Astrocyte of the spinal cord (primary cell): ENCODE measurements at places on chromosomes 13 and 19.

DNA sequence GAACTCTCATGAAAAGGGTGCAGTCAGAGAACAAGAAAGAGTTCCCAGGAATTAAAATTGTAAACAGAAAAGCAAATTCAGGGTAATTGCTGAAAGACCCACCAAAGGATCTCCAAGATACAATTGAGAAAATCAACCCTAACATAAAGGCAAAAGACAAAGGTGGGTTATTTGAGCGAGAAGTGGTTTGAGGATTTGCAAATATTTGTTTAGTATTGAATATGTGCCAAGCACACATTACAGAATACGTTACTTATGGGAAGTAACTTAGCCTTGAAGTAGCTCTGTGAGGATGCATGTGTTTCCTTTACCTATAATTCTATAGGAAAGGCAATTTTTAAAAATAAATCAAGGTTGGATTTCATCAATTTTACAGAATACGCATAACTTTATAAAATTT, 10.0 kb upstream of the CEACAM21 start:
- no peak for DNase-seq

- peak; percentile 52 for DNase-seq
These were observed 175.3 kb downstream of the ZIC5 start for GRCh38 chr13:99796175-99796819.

DNA sequence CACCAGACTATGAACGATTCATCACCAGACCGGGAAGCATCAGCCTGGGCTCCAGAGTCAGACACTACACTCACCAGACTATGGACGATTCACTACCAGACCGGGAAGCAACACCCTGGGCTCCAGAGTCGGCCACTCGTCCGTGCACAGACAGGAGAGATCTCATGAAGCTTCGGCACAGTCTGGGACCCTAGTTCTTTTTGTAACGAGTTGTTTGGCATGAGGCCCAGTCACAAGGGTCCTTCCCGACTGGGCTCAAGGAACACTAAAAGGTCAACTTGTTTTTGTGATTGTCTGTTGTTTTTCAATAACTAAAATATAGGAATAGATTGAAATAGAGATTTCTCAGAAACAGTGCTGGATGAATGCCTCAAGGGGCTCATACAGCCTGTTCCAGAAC, 1141.6 kb upstream of the MIR17HG start:
- DNase-seq: no peak

DNA sequence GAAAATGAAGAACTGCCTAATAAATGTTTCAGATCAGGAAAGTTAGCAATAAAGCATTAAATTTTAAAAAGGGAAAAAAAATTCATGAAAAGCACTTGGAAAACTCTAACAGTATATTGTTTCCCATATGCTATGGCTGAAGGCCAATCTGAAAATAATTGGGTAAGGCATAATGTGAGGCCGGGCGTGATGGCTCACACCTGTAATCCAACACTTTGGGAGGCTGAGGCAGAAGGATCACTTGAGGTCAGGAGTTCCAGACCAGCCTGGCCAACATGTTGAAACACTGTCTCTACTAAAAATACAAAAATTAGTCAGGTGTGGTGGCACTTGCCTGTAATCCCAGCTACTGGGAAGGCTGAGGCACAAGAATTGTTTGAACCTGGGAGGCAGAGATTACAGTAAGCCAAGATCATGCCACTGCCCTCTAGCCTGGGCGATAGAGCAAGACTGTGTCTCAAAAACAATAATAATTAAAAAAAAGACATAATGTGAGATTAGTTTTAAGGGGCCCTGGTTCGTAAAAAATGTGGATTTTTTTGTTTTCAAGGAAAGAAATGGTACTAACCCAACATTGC, 15.2 kb downstream of the INTS6 start:
- DNase-seq: no peak

DNA sequence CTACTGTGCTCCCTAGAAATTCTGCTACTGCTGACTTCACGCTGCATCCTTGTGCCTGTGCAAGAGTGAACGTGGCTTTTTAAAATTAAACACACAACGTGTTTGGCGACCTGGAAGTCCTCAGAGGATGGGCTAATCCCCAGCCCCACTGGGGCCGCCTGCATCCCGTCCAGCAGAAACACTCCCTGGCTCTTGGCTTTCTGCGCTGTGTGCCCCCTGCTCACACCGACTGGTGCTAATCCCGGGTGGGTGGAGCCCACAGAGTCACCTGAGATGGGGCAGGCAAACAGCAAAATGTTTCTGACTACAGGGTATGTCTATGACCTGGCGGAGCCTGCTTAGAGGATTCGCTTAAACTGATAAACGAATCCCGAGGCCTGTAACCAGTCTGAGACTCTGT, 15.1 kb downstream of the CAPS start:
- no peak for DNase-seq

DNA sequence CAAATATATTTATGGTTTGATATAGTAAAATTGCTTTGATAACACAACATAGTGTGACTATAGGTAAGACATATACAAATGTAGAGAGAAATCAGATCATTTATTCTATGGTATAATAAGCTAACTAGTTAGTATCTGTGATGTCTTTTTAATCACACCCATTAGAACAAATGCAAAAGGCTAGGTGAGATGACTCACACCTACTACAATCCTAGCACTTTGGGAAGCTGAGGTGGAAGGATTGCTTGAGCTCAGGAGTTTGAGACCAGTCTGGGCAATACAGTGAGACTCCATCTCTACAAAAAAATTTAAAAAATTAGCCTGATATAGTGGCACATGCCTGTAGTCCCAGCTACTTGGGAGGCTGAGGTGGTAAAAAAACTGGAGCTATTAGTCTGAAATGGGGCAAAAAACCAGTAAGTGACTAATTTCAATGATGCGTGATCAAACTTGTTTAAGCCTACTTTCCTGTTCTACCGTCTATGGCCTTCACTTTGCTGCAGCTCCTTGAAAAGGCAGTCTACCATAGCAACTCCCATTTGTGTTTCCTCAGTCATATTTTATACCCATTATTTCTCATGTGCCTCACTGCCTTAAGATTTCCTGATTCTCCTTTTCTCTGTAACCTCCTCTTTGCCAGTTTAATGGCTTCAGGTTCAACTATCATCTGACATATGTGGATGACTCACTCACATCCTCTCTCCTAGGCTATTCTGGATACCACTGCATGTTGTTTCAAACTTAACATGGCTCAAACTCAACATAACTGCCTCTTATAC, 12.5 kb downstream of the ALG5 start:
- DNase-seq: peak; percentile 42

GRCh38 chr13:34070544-34071303, 252.8 kb downstream of the RFC3 start:
- DNase-seq: no peak

DNA sequence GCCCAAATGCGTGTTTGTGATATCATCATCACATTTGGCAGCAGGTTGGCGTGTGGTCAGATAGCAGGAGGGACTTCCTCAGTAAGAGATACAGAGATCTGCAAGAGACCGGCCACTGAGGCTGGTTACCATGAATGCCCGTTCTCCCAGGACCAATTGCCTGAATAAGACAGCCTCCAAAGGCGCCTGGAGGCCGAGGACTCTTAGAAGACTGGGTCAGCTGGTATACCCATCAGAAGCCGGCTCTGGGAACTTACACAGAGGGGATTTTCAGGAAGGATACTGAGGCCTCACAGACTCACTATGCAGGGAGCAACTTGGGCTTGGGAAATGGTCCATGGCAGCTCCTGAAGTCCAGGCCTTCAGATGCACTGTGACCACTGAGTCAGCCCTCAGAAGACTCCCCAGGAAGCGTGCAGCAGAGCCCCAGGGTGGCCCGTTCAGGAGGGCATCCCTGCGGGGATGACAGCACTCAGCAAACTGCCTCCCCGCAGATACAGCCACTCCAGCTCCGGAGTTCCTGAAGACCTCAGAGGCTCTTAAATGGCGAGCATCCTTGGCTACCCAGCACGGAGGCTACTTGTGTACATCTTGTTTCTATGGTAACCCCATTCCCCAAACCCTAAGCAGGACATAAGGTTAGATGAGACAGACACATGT, 26.4 kb upstream of the VSTM2B start:
- no peak for DNase-seq

- DNase-seq: no peak
These were observed 33.6 kb upstream of the EDNRB start for GRCh38 chr13:77952276-77952675.

DNA sequence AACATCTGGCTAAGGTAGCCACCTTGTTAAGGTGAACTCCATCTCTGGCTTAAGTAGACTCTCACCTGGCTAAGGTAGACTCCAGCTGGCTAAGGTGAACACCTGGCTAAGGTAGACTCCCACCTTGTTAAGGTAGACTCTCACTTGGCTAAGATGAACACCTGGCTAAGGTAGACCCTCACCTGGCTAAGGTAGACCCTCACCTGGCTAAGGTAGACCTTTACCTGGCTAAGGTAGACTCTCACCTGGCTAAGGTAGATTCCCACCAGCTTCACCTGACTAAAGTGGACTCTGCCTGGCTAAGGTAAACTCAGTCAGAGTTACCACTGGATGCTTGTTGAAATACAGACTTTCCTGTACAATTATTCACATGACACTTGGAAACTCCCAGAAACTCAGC, 23.6 kb downstream of the PIN1 start:
- no peak for DNase-seq

- no peak for DNase-seq
These were observed 273.5 kb downstream of the SHISA2 start for GRCh38 chr13:25778365-25778764.
